ENCODE measurements at places on chromosomes 4 and X.

GRCh38 chr4:56297776-56298175 lies 89.5 kb downstream of the AASDH start:
- DNase-seq, result no peak

GRCh38 chrX:97168646-97169045 lies 284.9 kb downstream of the RPA4 start:
- DNase-seq, result no peak

DNA sequence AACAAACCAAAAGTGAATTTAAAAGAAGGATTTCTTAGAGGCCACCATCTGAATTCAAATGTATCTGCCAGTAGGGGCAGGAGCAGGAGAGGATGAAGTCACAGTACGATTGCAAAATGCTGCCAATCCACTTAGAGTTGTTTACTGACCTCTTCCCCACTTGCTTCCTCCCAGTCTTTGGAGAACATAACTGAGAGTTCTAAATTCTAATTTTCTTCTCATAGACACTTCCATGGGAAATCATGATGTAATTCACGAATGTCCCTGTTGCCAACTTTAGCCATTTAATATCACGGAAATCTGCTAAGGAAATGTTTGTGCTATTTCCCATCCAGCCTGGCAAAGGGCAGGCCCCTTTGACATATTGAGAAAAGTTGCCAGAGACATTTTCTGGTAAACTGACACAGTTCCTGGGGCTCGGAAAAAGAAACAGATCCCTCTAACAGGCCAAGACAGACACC lies 33.6 kb upstream of the NOCT start:
- no peak for DNase-seq

- DNase-seq, result no peak
Measured at GRCh38 chr4:154029171-154029570, 240.3 kb upstream of the SFRP2 start.

- DNase-seq, result no peak
Measured at GRCh38 chr4:168849030-168849675, 160.9 kb downstream of the CBR4 start.

Measured in T-cell (primary cell).